ENCODE measurements at places on chromosomes 3 and 15.

GRCh38 chr3:11711876-11712275 lies 68.2 kb upstream of the VGLL4 start:
- no peak for DNase-seq

DNA sequence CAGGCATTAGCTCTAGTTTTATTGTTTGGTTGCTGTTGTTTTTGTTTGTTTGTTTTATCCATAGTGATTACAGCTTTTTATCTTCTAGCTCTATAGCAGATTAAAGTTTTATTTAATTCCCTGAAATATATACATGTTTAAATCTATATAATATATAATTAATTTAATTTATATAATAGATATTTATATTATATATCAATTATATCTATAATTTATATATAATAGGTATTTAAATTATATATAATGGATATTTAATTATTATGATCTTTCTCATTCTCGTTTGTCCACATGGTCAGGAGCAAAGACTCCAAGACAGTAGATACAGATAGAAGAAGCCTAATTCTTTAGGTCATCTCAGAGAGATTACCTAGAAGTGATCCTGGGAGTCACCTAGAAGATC lies 238.8 kb upstream of the GPR149 start:
- no peak for DNase-seq

GRCh38 chr15:52193791-52194190 lies 2.6 kb upstream of the GNB5 start:
- no peak for DNase-seq

- no peak for DNase-seq
These were observed 93.4 kb downstream of the ABHD5 start for GRCh38 chr3:43783987-43784639.

DNA sequence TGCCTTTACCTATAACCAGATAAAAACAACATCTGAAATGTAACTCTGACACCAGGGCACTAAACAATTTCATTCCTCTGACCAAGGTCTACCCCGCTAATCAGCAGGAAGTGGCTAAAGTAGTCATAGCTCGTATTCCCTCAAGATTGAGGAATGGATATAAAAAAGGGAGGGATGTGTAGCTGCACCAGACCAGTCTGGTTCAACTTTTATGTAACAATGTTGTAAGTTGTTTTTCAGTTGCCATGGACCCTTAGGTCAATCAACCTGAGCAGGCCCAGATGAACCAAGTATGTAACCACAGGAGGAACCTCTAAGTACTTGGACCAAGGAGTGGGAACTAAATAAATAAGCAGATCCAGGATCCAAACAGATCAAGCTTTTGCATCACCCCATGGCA lies 28.4 kb upstream of the IFT57 start:
- no peak for DNase-seq

- no peak for DNase-seq
These were observed 16.6 kb downstream of the DUOX1 start for GRCh38 chr15:45146405-45146804.

DNA sequence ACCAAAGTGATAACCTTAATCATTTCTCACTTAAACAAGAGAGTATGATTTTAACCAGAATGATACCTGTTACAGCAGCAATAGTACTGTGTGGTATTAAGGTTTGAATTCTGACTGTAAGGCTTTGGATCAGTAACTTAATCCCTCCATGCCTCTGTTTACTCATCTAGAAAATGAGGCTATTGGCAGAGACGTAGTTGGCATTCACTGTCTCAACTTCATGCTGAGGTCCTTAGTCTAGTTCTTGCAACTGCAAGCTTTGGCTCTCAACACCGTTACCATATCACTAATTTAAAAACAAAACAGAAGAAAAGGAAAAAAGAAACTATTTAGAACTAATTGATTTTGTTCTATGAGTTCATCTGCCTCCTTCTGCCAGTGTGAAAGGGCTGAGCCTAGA lies 875.4 kb downstream of the MCTP2 start:
- DNase-seq = no peak

DNA sequence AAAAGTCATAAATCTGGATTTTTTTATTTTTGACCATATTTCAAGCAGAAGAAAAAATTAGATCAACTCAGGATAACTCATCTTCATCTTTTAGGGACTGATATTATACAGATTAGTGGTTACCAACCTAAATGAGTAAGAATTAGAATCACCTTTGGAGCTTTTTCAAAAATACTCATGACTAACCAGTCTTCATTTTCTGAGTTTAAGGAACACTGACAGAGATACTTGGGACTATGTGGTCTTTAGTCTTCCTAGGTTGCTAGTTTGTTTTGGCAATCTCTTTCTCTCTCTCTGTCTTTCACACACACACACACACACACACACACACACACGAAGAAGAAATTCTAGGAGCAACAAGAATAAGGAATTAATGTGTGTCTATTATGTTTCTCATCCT lies 50.1 kb downstream of the TMOD3 start:
- no peak for DNase-seq

GRCh38 chr3:186473166-186473565 lies 71.0 kb downstream of the CRYGS start:
- no peak for DNase-seq

- no peak for DNase-seq
These were observed 6.9 kb downstream of the KNL1 start for GRCh38 chr15:40600956-40601355.

- no peak for DNase-seq
These were observed 45.6 kb downstream of the NOX5 start for GRCh38 chr15:69060041-69060481.

DNA sequence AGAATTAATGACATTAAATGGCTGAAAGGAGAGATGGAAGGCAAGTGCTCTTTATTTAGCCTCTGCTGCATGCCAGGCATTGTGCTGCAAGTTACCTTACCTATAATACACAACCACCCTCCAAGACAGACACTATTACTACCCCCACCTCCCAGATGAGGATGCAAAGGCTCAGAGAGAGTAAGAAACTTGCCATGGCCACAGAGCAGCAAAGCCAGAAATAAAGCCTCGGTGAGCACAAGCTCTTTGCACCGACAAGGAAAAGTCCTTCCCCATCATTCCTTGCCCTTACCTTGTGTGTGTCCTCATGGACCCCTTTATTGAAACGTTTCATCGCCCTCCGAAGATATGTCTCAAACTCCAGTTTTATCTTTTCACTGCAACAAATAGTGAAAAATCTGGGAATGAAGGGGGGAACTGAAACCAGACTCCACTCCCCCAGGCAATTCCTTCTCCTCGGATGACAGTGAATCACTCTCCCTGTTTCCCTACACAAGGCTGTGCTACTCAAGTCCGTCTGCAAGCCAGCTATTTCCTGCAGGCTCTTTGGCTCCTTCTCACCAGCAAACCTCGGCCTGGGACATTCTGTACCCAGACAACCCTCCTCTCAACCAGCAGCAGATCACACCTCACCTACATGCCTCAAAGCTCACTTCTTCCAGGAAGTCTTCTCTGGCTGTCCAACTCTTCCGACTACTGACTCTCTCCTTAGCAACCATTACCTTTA lies 11.4 kb downstream of the XPC start:
- DNase-seq = no peak

- no peak for DNase-seq
These were observed 358.6 kb upstream of the ARHGEF26 start for GRCh38 chr3:153762411-153763235.

- no peak for DNase-seq
These were observed 16.4 kb upstream of the COMMD2 start for GRCh38 chr3:149768704-149769103.

GRCh38 chr3:52299879-52300611 lies 12.4 kb downstream of the GLYCTK start:
- DNase-seq = no peak

- peak; percentile 29 for DNase-seq
These were observed 66.8 kb upstream of the PTX3 start for GRCh38 chr3:157369727-157370421.

DNA sequence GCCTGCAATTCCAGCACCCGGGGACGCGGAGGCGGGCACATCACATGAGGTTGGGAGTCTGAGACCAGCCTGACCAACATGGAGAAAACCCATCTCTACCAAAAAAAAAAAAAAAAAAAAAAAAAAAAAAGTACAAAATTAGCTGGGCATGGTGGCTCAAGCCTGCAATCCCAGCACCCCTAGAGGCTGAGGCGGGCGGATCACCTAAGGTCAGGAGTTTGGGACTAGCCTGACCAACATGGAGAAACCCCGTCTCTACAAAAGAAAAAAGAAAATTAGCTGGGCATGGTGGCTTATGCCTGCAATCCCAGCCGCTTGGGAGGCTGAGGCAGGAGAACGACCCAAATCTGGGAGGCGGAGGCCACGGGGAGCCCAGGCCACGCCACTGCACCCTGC lies 7.5 kb upstream of the FAN1 start:
- no peak for DNase-seq

- no peak for DNase-seq
These were observed 527 bp downstream of the CSNK1G1 start for GRCh38 chr15:64355348-64355943.

DNA sequence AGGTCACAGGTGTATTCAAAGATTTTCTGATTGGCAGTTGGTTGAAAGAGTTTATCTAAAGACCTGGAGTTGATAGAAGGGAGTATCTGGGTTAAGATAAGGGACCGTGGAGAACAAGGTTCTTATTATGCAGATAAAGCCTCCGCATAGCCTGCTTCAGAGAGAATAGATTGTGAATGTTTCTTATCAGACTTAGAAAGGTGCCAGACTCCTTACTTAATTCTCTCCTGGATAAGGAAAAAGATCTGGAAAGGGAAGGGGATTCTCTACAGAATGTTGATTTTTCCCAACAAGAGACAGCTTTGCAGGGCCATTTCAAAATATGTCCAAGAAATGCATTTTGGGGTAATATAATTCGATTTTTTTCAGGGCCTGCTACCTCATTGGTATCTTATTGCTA lies 341.3 kb upstream of the RARB start:
- no peak for DNase-seq

GRCh38 chr15:31347981-31348803 lies 21.6 kb downstream of the KLF13 start:
- DNase-seq = no peak

DNA sequence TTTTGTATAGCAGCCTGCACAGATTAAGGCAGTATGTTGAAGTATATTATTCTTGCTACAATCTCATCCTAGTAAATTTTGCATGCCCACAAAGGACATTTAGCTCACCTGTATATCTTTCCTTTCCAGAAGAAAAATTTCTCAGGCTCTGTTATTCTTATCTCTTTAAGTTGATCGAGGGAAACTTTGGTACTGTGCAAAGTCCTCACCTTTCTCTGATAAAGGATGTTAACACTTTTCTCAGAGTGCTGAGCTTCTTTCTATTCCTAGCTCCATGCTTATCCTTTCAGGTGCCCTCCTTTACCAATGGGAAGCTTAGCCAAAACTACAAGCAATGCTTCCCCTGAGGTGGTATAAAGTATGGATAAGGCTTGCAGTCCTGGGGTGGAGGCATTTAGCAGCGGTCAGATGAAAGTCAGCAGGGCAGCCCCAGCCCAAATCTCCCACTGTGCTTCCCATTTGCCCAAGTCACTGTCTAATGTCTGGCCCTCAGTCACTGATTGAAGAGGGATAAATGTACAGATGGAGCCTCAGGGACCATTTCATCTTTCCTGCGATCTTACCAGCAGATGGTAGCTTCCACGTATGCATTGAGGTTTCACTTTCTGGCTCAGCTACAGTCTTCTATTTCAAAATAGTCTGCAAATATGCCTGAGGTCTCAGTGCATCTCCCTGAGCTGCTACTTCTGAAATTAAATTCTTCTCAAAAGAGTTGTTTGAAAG lies 127.8 kb upstream of the P2RY1 start:
- peak; percentile 64 for DNase-seq

- no peak for DNase-seq
These were observed 136.9 kb upstream of the CFAP20DC start for GRCh38 chr3:59186725-59187124.

DNA sequence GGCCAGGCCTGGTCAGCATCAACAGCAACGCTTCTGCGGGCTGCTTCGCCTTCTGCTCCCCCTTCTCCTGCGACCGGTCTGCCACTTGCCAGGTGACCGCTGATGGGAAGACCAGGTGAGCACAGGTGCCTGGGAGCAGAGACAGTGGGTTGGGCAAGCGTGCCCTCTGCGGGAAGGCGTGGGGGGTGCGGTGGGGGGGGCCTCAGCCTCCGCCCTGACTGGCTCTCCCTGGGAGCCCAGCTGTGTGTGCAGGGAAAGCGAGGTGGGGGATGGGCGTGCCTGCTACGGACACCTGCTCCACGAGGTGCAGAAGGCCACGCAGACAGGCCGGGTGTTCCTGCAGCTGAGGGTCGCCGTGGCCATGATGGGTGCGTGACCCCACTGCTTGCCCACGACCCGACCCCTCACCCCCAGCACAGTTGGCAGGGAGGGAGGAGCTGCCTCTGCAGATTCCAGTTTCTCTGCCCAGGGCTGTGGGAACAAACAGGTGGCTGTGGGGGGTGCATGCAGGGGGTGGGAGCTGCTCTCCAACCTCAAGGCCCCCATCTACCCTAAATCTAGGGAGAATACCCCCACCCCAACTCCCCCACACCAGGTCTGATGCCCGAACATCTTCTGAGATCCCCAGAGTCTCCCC lies 8.8 kb downstream of the STAB1 start:
- DNase-seq = no peak

- peak; percentile 17 for DNase-seq
These were observed 360.2 kb upstream of the ROPN1 start for GRCh38 chr3:124352149-124352539.

GRCh38 chr15:52115598-52116427 lies 3.2 kb upstream of the BCL2L10 start:
- no peak for DNase-seq
